ENCODE measurements at places on chromosomes 13 and 19.

GRCh38 chr19:43265664-43266025 lies 3.7 kb downstream of the PSG9 start:
- DNase-seq: no peak

DNA sequence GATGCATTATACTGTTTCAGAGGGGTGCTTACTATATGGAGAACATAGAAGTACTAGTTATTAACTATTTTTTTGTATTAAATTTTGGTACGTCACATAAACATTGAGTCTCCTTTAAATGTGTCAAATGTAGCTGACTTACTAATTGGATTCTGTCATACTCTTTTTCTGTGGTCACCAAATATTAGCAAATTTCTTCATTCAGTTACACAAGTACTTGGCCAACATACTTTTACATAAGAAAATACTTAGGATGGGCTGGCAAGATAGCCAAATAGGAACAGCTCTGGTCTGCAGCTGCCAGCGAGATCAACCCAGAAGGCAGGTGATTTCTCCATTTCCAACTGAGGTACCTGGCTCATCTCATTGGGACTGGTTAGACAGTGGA lies 19.2 kb downstream of the LPAR6 start:
- DNase-seq: peak; percentile 24

GRCh38 chr13:78540058-78540457 lies 63.3 kb downstream of the POU4F1 start:
- no peak for DNase-seq

DNA sequence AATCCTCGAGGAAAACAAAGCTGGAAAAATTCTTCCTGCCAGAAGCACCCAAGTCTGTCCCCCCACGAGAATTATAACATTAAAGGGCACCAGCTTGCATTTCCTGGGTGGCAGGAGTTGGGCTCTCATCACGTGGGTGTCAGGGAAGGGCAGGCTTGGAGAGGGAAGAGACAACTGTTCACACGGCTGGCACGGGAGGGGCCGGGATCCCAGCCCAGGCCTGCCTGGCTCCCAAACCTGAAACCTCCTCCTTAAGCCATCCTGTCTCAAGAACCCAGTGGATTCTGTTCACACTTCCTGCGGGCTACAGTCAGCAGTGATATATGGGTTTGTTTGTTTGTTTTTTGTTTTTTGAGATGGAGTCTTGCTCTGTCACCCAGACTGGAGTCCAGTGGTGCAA lies 12.2 kb downstream of the GRIK5 start:
- DNase-seq: no peak

GRCh38 chr19:3695986-3696659 lies 4.1 kb downstream of the PIP5K1C start:
- DNase-seq: no peak

All from suppressor macrophage treated with lipopolysaccharide for 1 hour (primary cell).